ENCODE measurements at places on chromosomes 7 and 10. TPM values are rescaled to one million over a fixed set of nuclear protein-coding genes. Genes with fewer than 3 reads are reported as not detected.

Gene GNB2
- 180 TPM for total RNA-seq

Gene GPR26
- total RNA-seq = not detected

Gene SLIT1
- 0.77 TPM for total RNA-seq

DNA sequence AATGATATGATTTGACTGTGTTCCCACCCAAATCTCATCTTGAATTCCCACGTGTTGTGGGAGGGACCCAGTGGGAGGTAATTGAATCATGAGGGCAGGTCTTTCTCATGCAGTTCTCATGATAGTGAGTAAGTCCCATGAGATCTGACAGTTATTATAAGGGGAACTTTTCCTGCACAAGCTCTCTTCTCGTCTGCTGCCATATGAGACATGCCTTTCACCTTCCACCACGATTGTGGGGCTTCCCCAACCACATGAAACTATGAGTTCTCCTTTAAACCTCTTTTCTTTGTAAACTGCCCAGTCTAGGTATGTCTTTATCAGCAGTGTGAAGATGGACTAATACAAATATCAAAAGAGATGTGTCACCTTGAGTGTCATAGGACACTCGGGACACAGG, 502.7 kb upstream of the PODXL start:
- DNase-seq = no peak

GRCh38 chr7:146772601-146773000, 656.0 kb downstream of the CNTNAP2 start:
- DNase-seq = peak; percentile 1

DNA sequence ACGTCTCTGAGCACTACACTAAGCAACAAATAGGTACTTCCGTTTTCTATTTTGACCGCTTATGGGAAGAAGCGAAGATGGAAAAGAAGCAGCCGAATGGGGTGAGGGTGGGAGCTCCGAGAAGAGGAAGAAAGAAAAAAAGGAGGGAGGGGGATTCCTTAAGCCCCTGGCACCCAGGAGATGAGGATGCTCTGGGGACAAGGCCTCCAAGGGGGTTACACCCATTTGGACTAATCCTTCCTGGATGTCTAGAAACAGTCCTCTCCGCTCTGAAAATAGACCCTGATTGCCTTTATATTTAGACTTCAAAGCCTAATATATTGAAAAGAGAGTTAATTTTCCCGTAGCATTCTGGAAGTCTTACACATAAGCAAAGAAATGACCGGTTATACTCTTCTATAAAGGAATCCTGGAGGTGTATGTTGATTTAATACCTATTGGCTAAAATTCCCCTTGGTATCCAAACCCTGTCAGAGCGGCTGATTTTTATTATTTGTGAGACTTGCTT, 676 bp upstream of the HTR7 start:
- DNase-seq = no peak

- DNase-seq = no peak
Observed at GRCh38 chr7:67807826-67808225, 811.2 kb downstream of the TYW1 start.

- DNase-seq = no peak
Observed at GRCh38 chr10:28316696-28317095, 13.8 kb upstream of the MPP7 start.

Measured in OCI-LY7 (cell line).